ENCODE measurements at places on chromosomes 5 and 9.

DNA sequence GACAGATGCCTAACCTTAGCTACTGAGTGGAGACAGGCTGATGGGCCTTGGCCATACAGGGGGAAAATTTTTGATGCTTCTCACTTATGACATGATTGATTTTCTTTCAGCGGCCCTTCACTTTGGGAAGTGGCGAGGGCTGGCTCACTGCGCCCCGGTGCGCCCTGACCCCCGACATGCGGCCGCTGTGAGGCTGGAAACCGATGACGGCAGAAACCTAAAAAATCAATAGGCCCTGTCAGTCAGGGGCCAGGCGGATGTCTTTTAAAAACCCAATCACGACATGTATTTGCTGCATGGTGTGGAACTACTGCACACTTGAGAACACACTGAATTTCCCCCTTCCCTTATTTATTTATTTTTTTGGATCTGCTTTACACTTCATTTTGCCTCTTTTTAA is 121.7 kb downstream of the EBF1 start:
- DNase-seq: no peak

GRCh38 chr5:138015916-138016315 is 17.0 kb downstream of the FAM13B start:
- DNase-seq: no peak

DNA sequence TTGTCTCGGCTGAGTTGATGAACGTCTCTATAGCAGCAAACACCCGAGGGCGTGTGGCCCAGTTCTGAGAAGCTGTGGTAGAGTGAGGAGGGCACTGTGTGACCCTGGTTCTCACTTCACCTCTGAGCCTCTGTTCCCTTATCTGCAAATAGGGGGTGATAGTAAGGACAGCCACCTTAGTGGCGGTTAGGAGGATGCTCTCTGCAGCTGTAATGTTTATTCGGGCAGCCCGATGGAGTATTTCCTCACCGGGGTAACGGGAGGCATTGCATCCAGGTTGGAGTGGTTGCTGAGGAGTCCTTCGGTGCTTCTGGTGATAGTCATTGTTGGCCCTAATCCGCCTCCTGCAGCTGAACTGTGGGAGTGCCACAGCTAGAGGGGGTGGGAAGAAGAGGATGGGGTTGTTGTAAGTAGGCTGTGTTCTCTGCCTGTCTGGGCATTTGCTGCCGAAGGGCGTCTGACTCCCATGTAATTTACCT is 13.9 kb downstream of the PRRC2B start:
- DNase-seq: no peak

- DNase-seq: no peak
Observed at GRCh38 chr5:68074048-68074632, 141.4 kb upstream of the PIK3R1 start.

GRCh38 chr5:97043511-97043910 is 98.9 kb downstream of the LIX1 start:
- no peak for DNase-seq

DNA sequence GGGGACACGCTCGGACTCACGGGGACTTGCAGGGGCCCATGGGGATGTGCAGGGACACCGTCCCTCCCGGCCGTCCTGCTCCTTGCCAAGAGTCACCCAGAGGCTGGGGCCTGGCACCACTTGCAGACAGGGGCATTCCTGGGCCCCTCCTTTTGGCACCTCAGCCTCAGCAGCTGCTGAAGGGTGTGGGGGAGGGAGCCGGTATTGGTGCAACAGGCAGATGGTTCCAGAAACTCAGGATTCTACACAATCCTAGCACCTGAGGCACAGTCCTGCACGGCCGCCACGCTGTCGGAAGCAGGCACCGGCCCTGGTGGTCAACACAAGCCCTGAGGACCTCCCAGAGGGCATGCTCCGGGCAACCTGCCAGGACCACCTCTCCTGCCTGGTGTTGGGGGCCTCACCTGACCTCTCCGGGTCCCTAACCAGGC is 19.3 kb upstream of the SLC12A7 start:
- DNase-seq: no peak

- no peak for DNase-seq
Observed at GRCh38 chr5:180141068-180141660, 67.8 kb downstream of the RASGEF1C start.
